ENCODE measurements at places on chromosomes 5 and 9.

- DNase-seq = no peak
Observed at GRCh38 chr5:2013301-2014057, 130.8 kb upstream of the IRX4 start.

GRCh38 chr5:129244478-129244877 lies 149.9 kb downstream of the ISOC1 start:
- DNase-seq = no peak

- DNase-seq = no peak
Observed at GRCh38 chr9:129331493-129331765, 153.4 kb upstream of the IER5L start.

DNA sequence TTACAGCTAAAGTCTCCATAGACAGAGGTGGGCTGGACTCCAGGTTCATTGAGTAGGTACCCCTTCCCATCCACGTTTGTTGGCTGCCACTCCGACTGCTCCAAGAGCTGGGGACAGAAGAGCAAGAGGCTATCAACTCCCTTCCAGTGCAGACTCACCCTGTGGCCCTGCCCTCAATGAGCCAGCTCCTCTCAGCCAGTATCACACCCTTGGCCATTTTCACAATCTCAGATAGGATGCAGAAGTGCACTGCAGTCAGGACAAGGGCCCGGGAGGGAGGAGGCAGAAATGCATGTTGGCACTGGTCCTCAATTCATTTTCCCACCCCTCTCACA lies 6.2 kb downstream of the IRF1 start:
- DNase-seq = no peak

DNA sequence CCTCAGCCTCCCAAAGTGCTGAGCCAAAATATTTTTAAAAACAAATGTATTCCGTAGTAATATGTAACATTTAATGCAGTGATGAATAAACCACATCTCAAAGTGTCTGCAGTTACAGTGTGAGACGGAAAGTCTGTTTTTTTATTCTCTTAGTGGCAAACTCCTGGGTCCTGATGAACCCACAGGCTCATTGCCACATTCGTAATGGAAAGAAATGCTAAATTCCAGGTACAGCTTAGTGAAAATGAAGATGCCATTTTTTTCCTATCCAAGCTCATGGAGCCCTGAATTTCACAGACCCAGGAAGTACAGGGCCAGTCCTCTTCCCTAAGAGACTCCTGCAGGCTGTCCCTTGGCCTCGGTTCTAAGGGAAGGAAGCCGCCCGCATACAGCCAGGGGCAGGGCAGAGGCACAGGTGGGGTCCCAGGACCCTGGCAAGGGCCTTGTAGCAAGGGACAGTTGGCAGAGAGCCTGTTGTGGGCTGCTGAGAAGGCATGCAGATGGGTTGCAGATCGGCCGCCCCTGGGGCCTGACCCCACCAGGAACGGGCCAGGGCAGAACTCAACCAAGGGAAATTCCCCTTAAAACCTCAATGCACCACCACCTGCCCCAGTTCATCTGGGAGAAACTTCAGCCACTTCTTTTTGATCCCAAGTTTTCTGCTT lies 36.2 kb downstream of the IPPK start:
- DNase-seq = no peak

DNA sequence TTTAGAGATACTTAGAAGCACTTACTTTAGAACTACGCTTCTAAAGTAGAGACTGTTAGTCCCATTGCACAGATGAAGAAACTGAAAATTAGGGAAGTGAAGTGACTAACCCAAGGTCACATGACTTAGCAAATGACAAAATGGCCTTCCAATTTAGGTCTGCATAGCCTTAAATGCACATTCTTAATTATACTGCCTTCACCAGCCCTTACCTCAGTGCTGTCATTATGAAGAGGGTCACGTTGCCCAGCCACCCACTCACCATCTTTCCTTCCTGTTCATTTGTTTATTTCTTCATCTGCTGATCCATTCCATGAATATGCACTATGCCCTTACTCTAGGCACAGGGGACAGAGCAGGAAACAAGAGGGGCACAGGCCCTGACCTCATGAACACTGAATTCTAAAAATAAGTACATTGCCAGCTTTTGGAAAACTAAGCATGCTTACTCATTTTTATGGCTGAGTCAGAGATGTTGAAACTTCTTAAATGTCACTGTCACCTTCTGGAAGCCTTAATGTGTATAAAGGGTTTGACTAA lies 8.6 kb downstream of the HAVCR2 start:
- DNase-seq = peak; percentile 41

DNA sequence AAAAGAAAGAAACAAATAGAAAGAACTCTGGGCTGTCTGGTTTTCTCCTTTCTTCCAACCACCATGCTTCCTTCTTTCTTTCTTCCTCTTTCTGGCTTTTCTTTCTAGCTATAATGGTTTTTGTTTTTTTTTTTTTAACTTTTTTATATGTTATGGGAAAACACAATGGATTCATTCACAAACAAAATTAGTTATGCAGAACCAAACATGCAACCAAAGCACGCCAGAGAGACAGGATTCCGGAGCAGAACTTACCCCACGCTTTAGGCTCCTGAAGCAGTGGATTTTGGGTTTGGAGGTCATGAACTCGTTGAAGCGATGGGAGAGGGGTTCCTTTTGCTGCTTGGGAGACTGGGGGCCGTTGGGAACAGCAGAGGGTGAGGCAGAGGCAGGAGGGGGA lies 88.3 kb downstream of the USP20 start:
- DNase-seq = no peak

- DNase-seq = no peak
Observed at GRCh38 chr9:6838158-6838557, 80.4 kb downstream of the KDM4C start.
